ENCODE measurements at places on chromosomes 7 and 10.

- no peak for DNase-seq
These were observed 519 bp downstream of the PITRM1 start for GRCh38 chr10:3172081-3172445.

GRCh38 chr7:108347616-108348015, 108.6 kb downstream of the NRCAM start:
- DNase-seq: no peak

- DNase-seq: no peak
These were observed 26.6 kb upstream of the ASCC1 start for GRCh38 chr10:72242675-72243074.

GRCh38 chr10:76778914-76779795, 858.5 kb downstream of the KCNMA1 start:
- no peak for DNase-seq

GRCh38 chr10:5633166-5633749, 33.1 kb downstream of the ASB13 start:
- DNase-seq: no peak

- DNase-seq: no peak
These were observed 67.4 kb downstream of the PDGFA start for GRCh38 chr7:452226-452751.

GRCh38 chr7:37786741-37787569, 61.4 kb upstream of the NME8 start:
- no peak for DNase-seq

DNA sequence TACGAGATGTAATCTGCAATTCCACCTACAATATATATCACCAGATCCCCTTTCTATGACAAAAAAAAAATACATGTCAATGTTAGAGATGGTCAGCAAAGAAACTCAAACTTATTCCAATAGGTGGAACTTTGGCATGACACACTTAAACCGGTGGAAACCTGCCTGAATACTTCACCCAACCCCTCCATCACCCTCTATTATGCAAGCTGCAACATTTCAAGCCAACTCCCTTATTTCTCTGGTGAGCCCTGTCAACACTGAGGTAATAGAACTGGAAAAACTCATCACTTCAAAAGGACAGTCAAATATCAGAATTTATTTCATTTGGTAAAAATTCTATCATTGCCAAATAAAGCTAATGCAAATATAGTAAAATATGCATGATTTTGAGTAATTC, 3.6 kb downstream of the ZNF438 start:
- DNase-seq: no peak

DNA sequence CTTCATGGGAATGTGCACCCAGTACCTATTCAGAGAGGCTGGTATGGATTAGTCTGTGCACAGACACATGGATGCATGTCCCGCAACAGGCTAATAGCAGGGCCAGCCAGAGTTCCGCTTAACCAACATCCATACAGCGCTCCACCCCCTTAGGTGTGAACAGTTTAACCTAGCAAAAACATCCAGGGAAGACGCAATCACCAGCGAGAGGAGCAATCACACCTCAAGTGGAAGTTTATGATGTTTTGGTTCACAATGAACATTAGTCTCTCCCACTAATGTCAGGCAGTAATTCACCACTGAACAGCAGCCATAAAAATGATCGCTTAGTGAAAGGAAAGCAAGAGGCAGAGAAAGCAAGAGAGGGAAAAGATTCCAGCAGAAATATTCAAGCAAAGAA, 91.1 kb downstream of the PLXNA4 start:
- DNase-seq: no peak

DNA sequence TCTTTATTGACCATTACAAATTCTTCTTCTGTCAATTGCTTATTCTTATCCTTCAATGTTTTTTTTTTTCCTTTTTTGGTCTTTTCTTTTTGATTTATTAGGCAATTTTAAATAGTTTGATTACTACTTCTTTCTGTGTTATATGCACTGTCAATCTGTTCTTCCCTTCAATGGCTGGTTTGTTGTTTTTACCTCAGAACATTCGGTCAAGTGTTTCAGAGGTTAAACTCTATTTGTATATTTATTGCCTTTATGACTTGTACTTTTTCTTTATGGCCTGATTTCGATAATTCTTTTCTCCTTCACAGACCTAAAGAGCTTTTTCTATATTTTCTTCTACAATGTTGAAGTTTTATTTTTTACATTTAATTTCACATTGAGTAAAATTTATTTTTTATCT, 171.5 kb upstream of the AKR1E2 start:
- no peak for DNase-seq

- peak; percentile 19 for DNase-seq
These were observed 57.6 kb downstream of the GTF2IRD1 start for GRCh38 chr7:74511345-74511744.

DNA sequence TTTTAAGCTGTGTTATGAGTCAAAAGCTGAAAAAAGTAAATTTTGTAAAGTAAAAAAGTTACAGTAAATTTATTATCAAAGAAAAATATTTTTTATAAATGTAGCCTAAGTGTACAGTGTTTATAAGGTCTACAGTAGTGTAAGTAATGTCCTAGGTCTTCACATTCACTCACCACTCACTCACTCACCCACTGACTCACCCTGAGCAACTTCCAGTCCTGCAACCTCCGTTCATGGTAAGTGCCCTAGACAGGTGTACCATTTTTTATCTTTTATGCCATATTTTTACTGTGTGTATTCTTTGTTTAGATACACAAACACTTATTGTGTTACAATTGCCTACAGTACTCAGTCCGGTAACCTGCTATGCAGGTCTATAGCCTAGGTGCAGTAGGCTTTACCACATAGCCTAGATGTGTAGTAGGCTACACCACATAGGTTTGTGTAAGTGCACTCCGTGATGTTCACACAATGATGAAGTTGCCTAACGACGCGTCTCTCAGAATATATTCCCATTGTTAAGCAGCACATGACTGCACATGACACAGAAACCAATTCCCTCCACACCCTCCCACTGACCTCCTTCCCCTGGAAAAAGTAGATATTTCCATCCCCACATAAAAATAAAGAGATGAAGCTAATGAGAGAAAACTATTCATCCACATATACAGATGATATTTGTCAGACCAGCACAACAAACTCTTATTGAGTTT, 44.8 kb upstream of the FGL2 start:
- no peak for DNase-seq

DNA sequence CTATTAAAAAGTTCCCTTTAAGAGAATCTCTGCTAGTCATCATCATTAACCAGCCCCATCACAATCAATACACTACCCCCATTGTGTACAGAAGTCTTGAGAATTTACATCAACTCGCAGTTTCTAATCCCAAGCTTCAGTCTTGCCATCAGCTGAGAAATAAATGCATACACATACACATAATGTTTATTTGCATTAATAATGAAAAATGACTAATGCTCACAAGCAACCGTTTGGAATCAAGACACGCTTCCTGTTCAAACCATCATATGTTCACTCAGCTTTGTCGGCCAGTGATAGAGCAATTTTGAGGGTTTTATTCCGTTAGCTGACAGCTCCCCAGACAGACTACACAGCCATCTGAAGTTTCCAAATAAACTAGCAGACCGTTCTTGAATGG, 287.1 kb downstream of the SFMBT2 start:
- DNase-seq: no peak

DNA sequence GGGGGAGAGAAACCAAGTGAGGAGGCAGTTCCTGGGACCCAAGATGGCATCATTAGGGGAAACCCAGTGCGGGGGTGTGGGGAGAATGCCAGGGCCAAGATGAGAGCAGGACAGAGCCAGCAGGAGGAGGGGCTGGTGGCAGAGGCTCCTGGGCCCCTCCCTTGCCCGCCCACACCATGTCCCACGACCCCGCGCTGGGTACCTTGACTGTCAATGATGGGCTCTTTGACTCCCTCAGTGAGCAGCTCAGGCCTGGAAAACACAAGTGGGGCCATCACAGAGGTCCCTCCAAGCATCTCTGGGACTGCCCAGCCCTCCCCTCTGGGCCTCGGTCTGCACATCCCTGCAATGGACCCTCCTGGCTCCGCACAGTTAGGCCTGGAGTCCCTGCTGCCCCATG, 75.4 kb downstream of the RABGEF1 start:
- DNase-seq: no peak

All from NCI-H2081 (cell line).